ENCODE measurements at places on chromosomes 3 and 15. TPM values are rescaled to one million over a fixed set of nuclear protein-coding genes. Genes with fewer than 3 reads are reported as not detected.

GRCh38 chr3:59313365-59313764 is 263.5 kb upstream of the CFAP20DC start:
- peaks cover 2% of the 10 kb centered on the region for H3K4me1 ChIP-seq
- no peak overlapping the region for H3K4me3 ChIP-seq
- H3K27ac ChIP-seq = no peak overlapping the region
- DNase-seq = peak; percentile 72

- H3K36me3 ChIP-seq = no peaks in the 10 kb centered on the region
- no peaks in the 10 kb centered on the region for H3K27me3 ChIP-seq
- DNase-seq = no peak
- H3K4me1 ChIP-seq = no peaks in the 10 kb centered on the region
- H3K4me3 ChIP-seq = no peak overlapping the region
These were observed 19.0 kb downstream of the PLS1 start for GRCh38 chr3:142615171-142615570.

GRCh38 chr3:45211466-45212094 is 14.5 kb downstream of the TMEM158 start:
- no peak overlapping the region for H3K27ac ChIP-seq
- no peak overlapping the region for H3K4me3 ChIP-seq
- H3K27me3 ChIP-seq = no peaks in the 10 kb centered on the region
- H3K36me3 ChIP-seq = no peaks in the 10 kb centered on the region

GRCh38 chr3:136728473-136728872 is 23.7 kb downstream of the STAG1 start:
- peaks cover 56% of the 10 kb centered on the region for H3K4me1 ChIP-seq
- no peaks in the 10 kb centered on the region for H3K36me3 ChIP-seq
- no peak for DNase-seq
- no peaks in the 10 kb centered on the region for H3K27me3 ChIP-seq
- no peak overlapping the region for H3K27ac ChIP-seq
- H3K4me3 ChIP-seq = no peak overlapping the region

GRCh38 chr3:120111898-120112297 is 17.7 kb upstream of the GSK3B start:
- H3K27ac ChIP-seq = no peak overlapping the region
- peaks cover 28% of the 10 kb centered on the region for H3K4me1 ChIP-seq
- no peak overlapping the region for H3K4me3 ChIP-seq

- peak within 1 kb of the TSS; percentile 81 for H3K27ac ChIP-seq
These were observed at the start of gene CAMK1 for GRCh38 chr3:9769426-9770275. TSS of gene CAMK1 (minus strand) at chr3:9769947. CDS start at chr3:9767749, 2,198 bp downstream.

DNA sequence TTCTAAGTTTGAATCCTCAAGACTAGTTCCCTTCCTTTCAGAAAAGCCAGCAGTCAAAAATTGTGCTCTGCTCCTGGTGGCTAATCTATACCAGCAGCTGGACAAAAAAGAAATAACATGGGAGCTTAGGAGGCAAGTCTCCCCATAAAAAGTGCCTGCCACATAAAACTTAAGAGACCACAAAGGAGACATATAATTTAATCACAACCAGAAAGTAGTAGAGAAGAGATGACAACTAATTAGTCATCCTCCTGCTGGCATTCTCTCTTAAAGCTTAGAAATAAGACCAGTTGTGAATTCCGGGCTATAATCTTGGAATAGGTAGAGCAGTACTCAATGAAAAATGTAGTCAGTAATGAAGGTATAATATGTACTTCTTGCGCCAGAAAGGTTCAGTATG is 20.2 kb upstream of the IMPG2 start:
- H3K27me3 ChIP-seq = no peaks in the 10 kb centered on the region
- no peak overlapping the region for H3K4me3 ChIP-seq
- no peaks in the 10 kb centered on the region for H3K4me1 ChIP-seq
- H3K36me3 ChIP-seq = no peaks in the 10 kb centered on the region

DNA sequence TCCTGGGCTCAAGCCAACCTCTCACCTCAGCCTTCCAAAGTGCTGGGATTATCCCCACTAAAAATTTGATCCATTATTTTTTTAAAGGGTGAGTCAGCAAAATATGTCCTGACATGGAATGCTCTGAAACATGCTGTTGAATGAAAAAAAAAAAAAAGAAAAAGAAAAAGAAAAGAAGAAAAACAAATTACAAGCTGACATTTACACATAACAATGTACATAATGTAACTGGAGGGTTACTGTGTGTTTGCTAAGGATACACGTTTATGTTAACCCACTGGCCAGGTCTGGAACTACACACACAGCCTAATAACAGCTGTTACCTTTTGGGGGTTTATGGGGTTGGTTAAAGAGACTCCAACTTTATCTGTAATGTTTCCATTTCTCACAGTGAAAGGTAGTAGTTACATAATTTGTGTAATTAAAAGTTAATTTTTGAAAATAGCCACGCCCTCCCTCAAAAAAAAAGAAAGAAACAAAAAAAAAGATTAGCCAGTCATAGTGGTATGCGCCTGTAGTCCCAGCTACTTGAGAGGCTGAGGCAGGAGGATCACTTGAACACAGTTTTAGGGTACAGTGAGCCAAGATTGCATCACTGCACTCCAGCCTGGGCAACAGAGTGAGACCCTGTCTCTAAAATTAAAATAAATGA is 3.1 kb upstream of the MESP2 start:
- peak overlapping the region; percentile 2 for H3K27ac ChIP-seq
- peaks cover 54% of the 10 kb centered on the region for H3K4me1 ChIP-seq
- H3K4me3 ChIP-seq = no peak overlapping the region
- H3K27me3 ChIP-seq = no peaks in the 10 kb centered on the region

DNA sequence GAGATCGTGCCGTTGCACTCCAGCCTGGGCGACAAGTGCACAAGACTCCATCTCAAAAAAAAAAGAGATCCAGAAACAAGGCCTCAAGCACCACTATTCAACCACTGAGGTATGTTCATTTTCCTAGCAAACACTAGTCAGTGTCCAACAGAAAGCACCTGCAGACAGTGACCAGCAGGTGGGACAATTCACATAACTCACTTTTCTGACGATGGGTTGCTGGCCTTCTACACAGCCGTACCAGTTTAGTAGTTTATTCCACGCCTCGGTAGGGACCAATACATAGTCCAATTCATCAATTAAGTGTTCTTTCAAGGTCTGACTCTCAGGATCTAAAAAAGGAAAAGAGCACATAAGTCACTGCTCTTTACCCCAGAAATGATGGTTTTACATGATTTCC is 12.4 kb downstream of the USP4 start:
- H3K4me3 ChIP-seq = no peak overlapping the region
- no peaks in the 10 kb centered on the region for H3K4me1 ChIP-seq
- no peaks in the 10 kb centered on the region for H3K27me3 ChIP-seq
- H3K36me3 ChIP-seq = peaks cover 3% of the 10 kb centered on the region

- no peak overlapping the region for H3K4me3 ChIP-seq
- no peak overlapping the region for H3K27ac ChIP-seq
- DNase-seq = no peak
- no peaks in the 10 kb centered on the region for H3K4me1 ChIP-seq
- no peaks in the 10 kb centered on the region for H3K27me3 ChIP-seq
These were observed 41.9 kb downstream of the ACAA1 start for GRCh38 chr3:38094999-38095398.

Gene DOCK3
- 0.52 TPM for total RNA-seq

Gene SLC2A2
- total RNA-seq = 2.9 TPM

Gene TMEM108
- 1.6 TPM for total RNA-seq

Gene CGNL1
- total RNA-seq = 30.6 TPM

Gene SOX2
- total RNA-seq = 0.33 TPM

Gene SLC24A5
- not detected for total RNA-seq

Gene ACTRT3
- total RNA-seq = not detected

Gene NAALADL2
- 14.5 TPM for total RNA-seq
